Naive B cell (primary cell): ENCODE measurements at places on chromosomes 12 and 14.

DNA sequence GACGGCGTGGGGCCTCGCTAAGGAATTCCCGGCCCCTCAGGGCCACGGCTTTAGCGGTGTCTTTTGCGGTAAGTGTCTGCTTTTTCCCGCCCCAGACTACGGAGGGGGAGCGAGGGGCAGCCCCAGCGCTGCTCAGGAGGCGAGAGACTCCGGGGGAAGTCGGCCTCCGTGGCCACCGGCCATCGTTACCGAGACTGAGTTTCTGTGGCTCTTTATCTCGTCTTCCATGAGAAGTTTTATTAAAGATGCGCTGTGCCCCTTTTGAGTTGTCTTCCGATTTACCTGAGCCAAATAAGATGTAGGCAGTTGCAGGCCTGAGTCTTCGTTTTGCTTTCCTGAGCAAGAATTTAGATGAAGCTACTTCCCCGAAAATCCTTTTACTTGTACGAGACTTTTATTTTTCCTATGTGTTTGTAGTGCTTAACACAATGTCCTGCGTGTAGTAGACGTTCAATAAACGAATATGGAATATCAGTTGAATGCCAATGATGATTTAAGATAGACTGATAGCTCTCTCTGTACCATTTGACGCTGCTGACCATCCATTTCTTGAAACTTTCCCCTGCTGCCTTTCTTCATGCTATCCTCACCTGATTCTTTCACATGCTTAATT, 462 bp downstream of the SRP54 start:
- H3K4me3 ChIP-seq = no peak overlapping the region
- no peaks in the 10 kb centered on the region for H3K4me1 ChIP-seq

GRCh38 chr14:71236487-71236886, 329.2 kb downstream of the PCNX1 start:
- peaks cover 5% of the 10 kb centered on the region for H3K27me3 ChIP-seq
- H3K4me3 ChIP-seq = no peak overlapping the region
- H3K4me1 ChIP-seq = peaks cover 4% of the 10 kb centered on the region
- H3K27ac ChIP-seq = no peak overlapping the region
- DNase-seq = no peak

DNA sequence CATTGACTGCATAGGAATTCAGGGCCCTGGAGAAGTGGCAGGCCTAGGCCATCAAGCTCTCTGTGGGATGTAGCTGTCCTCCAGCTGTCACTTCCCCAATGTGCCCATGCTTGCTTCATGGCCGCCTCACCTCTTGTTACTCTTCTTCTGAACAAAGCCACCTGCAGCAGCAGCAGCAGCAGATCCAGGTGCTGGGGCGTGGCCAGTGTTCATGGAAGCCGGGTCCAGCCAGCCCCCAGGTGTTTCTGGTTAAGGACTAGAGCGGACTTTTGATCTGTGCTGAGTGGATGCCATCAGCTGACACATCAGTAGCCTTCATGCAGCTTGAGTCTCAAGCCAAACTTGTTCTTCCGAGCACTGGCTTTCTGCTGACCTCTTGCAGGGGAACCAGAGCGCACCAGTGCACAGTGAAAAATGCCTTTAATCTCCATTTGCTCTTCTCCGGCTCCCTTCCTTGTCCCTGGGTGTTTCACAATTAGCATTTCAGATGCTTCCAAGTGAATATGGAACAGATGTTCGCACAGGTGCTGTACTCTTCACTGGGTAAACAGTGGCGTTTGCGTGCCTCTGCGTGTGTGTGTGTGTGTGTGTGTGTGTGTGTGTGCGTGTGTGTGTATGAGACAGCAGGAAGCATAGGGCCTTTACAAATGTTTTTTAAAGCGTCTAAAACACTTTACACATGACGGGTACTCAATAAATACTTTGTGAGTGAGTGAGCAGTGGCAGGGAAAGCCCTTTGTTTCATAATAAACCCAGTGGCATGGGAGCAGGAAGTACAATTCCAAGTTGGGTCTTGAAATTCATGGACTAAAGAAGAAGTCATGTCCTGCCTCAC, 20.1 kb downstream of the TPCN1 start:
- H3K36me3 ChIP-seq = no peaks in the 10 kb centered on the region
- peaks cover 58% of the 10 kb centered on the region for H3K4me1 ChIP-seq
- H3K4me3 ChIP-seq = no peak overlapping the region
- peak overlapping the region; percentile 78 for H3K27ac ChIP-seq
- no peaks in the 10 kb centered on the region for H3K27me3 ChIP-seq
- DNase-seq = no peak

- no peaks in the 10 kb centered on the region for H3K4me1 ChIP-seq
- H3K4me3 ChIP-seq = no peak overlapping the region
- no peak for DNase-seq
- H3K27me3 ChIP-seq = no peaks in the 10 kb centered on the region
Measured at GRCh38 chr12:58750484-58750883, 169.8 kb downstream of the LRIG3 start.

- H3K36me3 ChIP-seq = no peaks in the 10 kb centered on the region
- no peak for DNase-seq
- H3K27me3 ChIP-seq = no peaks in the 10 kb centered on the region
- H3K27ac ChIP-seq = no peak overlapping the region
- peaks cover 19% of the 10 kb centered on the region for H3K4me1 ChIP-seq
Measured at GRCh38 chr12:26109343-26109881, 15.4 kb downstream of the BHLHE41 start.

DNA sequence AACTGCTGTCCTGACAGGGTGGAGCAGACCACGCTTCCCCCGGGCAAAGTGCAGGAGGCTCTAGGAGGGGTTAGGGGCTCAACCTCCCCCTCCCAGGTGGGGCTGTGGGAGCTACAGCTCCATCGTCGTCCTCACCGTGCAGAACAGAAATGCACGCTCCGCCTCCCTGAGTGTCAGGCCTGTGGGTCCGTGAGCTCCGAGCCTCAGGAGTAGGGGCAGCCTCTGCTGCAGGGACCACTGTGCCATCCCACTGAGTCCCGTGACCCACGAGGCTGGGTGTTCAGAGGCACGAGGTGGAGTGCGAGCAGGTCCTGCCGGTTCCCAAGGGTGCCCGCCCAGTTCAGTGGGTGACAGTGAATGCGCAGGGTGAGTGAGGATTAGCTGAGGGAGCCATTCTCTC, 48.6 kb downstream of the CACNA1C start:
- H3K4me1 ChIP-seq = no peaks in the 10 kb centered on the region
- no peak for DNase-seq
- no peak overlapping the region for H3K27ac ChIP-seq
- H3K36me3 ChIP-seq = no peaks in the 10 kb centered on the region
- peaks cover 5% of the 10 kb centered on the region for H3K27me3 ChIP-seq

DNA sequence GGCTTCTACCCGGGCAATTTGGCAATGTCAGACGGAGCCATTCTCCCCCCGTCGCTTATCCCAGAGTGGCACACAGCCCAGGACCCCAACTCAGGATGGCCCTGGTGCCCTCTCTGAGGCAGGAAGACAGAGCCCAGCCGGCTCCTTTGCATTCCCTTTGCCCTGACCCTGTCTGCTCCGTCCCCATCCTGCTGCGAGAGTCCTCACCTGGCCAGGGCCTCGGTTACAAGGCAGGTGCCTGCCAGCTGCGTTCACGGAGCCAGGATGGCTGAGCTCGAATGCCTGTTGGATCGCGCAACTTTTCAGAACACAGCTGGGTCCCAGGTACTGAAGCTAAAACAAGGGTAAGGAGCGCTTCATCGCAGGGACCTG, 18.6 kb downstream of the LRTM2 start:
- peaks cover 17% of the 10 kb centered on the region for H3K4me1 ChIP-seq
- no peaks in the 10 kb centered on the region for H3K36me3 ChIP-seq
- no peak for DNase-seq
- H3K27me3 ChIP-seq = peaks cover 5% of the 10 kb centered on the region
- H3K27ac ChIP-seq = no peak overlapping the region
- no peak overlapping the region for H3K4me3 ChIP-seq

- H3K4me3 ChIP-seq = no peak overlapping the region
- no peak overlapping the region for H3K27ac ChIP-seq
- no peak for DNase-seq
- no peaks in the 10 kb centered on the region for H3K36me3 ChIP-seq
- H3K4me1 ChIP-seq = no peaks in the 10 kb centered on the region
Measured at GRCh38 chr14:36785511-36785910, 123.9 kb downstream of the PAX9 start.

DNA sequence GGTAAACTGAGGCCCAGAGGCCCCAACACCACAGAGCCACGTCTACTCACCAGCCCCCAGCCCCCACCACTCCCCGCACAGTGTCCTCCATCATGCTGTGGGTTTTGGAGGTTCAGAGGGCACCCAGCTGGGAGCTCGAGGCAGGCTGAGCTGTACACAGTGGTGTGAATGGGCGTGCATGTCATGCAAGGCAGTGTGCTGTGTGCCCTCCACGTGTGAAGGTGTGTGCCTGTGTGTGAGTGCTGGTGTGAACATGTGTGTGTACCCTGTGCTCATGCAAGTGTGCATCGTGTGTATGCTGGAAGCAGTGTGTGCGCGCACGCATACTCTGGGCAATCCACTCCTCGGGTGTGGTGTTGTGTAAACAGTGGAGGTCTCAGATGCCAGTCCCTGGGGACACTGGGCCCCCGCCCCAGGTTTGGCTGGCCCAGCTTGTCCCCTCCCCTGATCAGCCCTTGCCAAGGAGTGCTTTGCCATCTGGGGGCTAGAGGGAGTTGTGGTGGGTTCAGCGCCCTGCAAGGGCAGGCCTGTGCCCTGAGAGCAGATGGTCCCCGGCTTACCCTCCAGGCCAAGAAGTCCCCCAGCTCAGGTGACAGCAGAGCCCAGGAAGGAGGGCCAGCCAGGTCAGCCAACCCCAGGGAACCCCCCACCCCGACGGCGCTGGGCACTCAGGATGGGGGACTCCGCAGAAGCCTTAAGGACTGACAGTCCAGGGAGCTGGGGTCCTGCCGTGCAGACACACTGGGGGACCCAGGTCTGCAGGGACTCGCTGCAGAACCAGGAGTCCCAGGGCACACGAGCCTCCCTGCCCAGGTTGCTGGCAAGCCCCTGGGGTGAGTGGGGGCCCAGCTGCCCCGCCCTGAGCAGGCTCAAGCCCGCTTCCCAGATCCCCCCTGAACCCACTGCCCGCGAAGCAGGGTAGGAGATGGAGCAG, 23.8 kb upstream of the GPR132 start:
- peaks cover 37% of the 10 kb centered on the region for H3K4me1 ChIP-seq
- DNase-seq = no peak
- H3K4me3 ChIP-seq = peak overlapping the region; percentile 36
- H3K27me3 ChIP-seq = peaks cover 18% of the 10 kb centered on the region
- no peak overlapping the region for H3K27ac ChIP-seq
- H3K36me3 ChIP-seq = no peaks in the 10 kb centered on the region

GRCh38 chr12:106205208-106206069, 42.4 kb downstream of the CKAP4 start:
- no peaks in the 10 kb centered on the region for H3K4me1 ChIP-seq
- peaks cover 22% of the 10 kb centered on the region for H3K27me3 ChIP-seq
- no peak overlapping the region for H3K27ac ChIP-seq
- no peak overlapping the region for H3K4me3 ChIP-seq

DNA sequence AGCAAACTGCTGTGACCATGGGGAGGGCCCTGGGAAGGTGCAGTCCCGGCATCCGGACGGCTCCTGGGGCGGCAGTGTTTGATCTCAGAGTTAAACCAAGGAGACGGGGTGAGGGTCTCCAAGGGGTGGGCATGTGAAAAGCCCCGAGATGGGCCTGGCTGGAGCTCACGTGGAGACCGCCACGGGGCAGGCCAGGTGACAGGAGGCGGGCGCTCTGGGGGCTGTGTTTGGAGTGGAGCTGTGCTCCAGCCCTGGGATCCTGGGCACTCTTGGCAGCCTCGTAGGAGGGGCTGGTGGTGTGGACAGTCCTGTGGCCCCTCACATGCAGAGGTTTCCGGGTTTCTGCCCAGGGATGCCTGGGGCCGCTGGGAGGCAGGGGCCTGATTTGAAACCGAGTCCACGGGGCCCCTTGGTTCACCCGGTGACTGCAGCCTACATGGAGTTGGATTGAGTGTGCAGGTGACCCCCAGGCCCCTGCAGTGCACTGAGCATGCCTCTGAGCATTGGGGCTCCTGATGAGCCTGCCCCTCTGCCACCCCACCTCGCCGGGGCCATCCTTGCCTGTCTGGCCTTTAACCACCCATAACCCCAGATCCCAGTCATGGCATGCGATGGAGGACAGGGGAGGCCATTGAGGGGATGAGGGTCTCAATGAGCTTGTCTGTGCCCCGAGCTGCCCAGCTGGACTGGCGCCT, 8.4 kb downstream of the KIF26A start:
- no peak overlapping the region for H3K27ac ChIP-seq
- H3K27me3 ChIP-seq = peaks cover 29% of the 10 kb centered on the region
- peaks cover 3% of the 10 kb centered on the region for H3K4me1 ChIP-seq
- DNase-seq = no peak

GRCh38 chr14:97164021-97164420, 366.8 kb downstream of the VRK1 start:
- H3K27me3 ChIP-seq = peaks cover 3% of the 10 kb centered on the region
- H3K4me3 ChIP-seq = no peak overlapping the region
- H3K4me1 ChIP-seq = no peaks in the 10 kb centered on the region

DNA sequence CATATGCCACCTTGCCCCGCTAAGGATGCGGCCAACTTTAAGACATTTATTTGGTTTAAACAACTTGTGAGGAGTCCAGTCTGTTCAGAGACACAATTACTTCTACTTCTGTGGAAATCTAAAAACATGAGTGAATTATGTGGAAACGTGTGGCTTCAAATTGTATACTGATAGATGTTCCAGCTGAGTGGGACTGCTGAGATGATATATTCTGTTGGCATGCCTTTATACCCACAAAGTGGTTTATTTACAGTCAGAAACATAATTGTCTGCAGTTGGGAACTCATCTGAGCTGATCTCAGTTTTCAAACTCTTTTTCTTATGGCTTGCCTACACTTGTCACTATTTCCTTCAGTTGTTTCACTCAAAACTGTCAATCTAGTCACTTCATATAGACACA, 67.8 kb downstream of the FLRT2 start:
- H3K4me1 ChIP-seq = no peaks in the 10 kb centered on the region
- DNase-seq = no peak
- H3K27ac ChIP-seq = no peak overlapping the region
- H3K27me3 ChIP-seq = no peaks in the 10 kb centered on the region
- no peaks in the 10 kb centered on the region for H3K36me3 ChIP-seq

DNA sequence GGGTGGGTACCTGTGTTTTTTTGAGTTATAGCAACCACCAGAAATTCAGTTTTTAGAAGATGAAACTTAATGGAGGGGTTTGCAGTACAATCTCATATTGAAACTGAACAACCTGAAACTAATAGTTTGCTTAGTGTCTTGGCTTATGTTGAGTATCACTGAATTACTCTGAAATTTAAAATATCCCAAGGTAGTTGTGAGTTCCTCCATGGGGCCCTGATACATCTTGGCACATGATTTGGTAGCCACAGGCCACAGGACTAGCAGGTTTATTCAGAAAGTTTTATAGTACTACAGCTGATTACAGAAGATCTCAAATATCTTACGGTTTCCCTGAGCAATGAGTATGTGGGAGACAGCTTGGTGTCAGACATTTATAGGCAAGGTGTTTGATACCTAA, 10.4 kb downstream of the PTGES3 start:
- H3K36me3 ChIP-seq = no peaks in the 10 kb centered on the region
- H3K4me1 ChIP-seq = peaks cover 65% of the 10 kb centered on the region
- DNase-seq = no peak
- no peak overlapping the region for H3K27ac ChIP-seq
- H3K27me3 ChIP-seq = no peaks in the 10 kb centered on the region
- no peak overlapping the region for H3K4me3 ChIP-seq
